ENCODE measurements at places on chromosomes 12 and 14. TPM values are rescaled to one million over a fixed set of nuclear protein-coding genes. Genes with fewer than 3 reads are reported as not detected.

- DNase-seq, result peak; percentile 44
These were observed 52.5 kb downstream of the C12orf75 start for GRCh38 chr12:105382771-105383622.

DNA sequence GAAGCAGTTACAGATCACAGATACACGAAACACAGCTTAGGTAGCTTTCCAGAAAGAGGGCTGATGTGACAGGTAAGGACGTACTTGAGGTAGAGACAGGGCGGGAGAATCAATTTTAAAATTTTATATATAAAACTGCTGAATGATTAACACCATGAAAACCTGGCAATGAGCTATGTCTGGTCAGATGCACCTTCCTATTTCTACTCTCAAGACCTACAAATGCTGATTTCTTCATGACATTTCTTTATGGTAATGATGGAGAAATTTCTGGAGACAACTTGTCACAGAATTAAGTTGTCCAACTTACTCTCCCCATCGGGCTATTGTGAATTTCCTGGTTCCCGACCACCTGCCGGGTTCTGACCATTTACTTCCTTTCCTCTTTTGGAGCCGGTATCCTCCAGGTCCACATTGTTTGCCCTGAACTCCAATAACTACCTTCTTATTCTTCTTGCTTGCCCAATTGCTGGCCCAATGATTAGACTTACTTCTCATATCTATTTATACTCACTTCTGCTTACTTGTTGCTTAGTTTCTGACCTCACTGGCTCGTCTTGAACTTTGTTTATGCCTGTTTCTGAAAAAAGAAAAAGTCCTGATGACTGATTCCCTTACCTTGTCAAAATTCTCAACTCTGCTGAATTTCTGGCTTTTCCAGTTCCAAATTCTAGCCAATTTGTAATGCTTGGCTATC, 12.8 kb upstream of the ATP2B1 start:
- no peak for DNase-seq

DNA sequence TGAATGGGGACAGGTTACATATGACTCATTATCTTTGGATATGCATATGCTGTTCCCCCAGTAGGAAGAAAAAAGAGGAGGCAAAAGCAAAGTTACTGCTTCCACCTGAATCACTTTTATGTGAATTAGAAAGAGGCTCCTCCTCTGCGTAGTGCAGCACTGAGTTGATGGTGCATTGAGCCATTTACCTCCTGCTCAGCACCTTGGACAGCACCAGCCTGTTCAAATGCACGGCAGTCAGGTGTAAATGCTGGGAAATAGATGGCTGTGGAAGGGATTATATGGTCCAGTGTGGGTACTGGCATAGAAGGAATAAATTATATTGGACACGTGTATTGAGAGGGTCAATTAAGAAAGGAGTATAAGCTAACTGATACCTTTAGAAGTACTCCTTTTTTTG, 541.9 kb upstream of the SEL1L start:
- no peak for DNase-seq

DNA sequence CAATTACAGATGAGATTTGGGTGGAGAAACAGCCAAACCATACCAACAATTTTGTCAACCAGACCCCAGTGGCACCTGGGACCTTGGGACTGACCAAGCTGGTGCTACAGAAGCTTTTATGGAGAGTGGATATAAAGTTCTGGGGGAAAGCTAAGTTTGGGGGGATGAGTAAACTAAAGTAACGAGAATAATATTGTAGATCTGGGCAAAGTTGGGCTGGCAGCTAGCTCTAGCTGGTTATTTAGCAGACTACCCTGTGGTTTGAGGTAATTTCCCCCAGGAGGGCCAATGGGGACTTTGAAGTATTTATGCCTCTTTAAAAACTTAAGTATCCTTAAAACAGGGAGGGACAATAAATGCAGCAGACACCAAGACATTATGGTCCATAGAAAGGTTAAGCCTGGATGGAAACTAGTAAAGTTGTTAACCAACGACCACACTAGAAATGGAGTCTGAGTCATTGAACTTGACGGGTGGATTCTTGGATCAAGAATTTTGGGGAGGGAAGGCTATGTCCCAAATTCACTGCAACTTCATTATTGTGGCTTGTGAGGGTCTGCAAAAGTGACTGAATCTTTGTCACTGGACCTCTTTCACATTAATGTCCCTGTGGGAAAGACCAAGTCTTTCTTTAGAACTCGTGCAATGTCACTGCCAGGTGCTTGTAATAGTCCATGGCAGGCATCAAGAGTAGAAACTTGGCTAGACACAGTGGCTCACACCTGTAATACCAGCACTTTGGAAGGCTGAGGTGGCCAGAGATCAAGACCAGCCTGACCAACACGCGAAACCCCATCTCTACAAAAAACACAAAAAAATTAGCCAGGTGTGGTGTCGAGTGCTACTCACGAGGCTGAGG, 48.5 kb upstream of the OR5AU1 start:
- no peak for DNase-seq

DNA sequence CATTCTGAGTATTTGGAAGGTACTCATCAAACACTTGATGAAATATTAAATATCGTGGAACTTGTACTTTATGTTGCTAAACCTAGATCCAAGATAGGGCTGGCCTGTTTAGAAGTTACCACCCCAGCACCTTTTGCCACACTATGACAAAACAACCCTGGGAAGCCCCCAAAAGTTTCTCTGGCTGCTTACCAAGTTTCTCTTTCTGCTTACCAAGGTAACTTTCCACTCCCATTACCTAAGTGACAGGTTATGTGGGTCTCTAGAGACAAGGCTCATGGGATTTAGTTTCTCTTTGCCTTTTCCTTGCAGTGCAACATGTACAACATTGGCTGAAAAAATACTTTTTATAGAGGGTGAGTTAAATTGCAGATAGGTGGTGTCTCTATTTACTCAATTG, 28.9 kb upstream of the PPM1A start:
- no peak for DNase-seq

DNA sequence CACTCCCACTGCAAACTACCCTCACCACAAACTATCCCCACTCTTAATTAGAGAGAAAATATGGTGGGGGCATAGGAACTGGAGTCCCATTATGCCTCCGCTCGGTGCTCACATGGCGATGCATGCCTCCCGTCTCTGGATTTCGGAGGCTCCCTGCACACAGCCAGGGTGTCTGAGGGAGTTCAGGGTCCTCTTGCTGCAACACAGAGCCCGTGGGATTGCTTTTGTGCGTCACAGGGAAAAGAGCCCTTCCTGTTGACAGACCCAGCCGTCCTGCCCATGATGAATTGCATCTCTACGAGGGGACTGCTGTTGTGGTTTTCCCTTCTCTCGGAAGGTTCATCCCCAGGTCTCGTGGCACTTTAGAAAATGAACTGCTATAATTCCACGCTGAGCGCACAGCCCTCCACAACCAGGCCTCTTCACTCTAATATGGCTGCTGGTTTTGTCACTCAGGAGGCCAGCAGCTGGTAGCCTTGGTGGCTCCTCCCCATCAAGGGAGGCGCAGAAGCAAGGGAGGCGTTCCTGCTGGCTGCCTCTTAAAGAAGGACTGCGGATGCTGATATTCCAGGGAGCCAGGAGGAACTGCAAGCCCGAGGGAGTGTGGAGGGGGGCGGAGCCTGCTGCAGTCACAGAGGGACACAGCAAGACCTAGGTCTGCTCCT, 158.0 kb downstream of the KCNA5 start:
- DNase-seq, result no peak

DNA sequence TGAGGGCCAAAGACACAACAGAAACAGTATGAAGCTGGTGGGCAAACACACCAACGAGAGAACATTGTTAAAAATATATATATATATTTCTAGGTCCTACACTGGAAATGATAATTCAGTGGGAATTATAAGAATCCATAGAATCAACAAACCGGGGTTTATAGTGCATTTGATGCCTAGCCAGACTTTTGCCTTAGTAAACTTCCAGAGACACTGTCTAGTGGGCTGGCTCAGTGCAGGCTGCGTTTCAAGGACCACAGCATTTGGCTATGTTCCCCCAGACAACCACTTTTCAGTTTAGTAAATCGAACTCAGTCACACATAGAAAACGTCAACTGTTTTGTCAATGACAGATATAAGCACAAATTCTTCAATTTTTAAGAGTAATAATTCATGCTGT, 41.9 kb downstream of the SLC38A4 start:
- no peak for DNase-seq

DNA sequence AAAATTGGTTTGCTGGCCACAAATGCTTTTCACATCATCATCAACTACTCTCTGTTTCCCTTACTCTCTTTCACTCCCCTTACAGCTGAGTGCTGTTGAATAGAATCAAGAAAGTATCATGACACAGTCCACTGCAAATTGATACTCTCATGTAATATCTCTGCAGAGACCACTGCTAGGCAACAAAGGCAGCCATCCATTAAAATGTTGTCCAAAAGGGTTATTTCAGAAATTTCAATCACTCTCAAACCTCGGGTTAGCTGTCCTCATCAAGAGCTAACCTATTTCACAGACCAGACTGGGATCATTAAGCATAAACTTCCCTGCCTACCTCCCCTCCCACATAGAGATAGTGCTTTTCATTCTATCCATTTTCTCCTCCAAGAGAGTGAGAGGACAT, 186.7 kb downstream of the PLCZ1 start:
- no peak for DNase-seq

KRT83 gene
- total RNA-seq, result not detected

CLMN gene
- 4.8 TPM for total RNA-seq

DPY19L2 gene
- 0.20 TPM for total RNA-seq

PDE3A gene
- 48.4 TPM for total RNA-seq

COL2A1 gene
- not detected for total RNA-seq
